ENCODE measurements at places on chromosomes 6 and 20. TPM values are rescaled to one million over a fixed set of nuclear protein-coding genes. Genes with fewer than 3 reads are reported as not detected.

Gene ZNF334
- 1.2 TPM for polyA plus RNA-seq

Gene BIRC7
- polyA plus RNA-seq: not detected

Gene CRIP3
- not detected for polyA plus RNA-seq

Gene GGTLC1
- polyA plus RNA-seq: not detected

Gene BACH2
- not detected for polyA plus RNA-seq

Gene DYNLT2
- polyA plus RNA-seq: 0.51 TPM

Gene KHDC1
- 2.9 TPM for polyA plus RNA-seq

Gene TRIM15
- not detected for polyA plus RNA-seq

Gene SRMS
- not detected for polyA plus RNA-seq

Gene PDE7B
- 3.1 TPM for polyA plus RNA-seq

Gene KIFC1
- polyA plus RNA-seq: 4.0 TPM

Gene PBOV1
- polyA plus RNA-seq: not detected

Gene IL20RA
- polyA plus RNA-seq: not detected

Gene SLC22A2
- polyA plus RNA-seq: not detected
